T-helper 1 cell (primary cell): ENCODE measurements at places on chromosomes 2 and 18.

DNA sequence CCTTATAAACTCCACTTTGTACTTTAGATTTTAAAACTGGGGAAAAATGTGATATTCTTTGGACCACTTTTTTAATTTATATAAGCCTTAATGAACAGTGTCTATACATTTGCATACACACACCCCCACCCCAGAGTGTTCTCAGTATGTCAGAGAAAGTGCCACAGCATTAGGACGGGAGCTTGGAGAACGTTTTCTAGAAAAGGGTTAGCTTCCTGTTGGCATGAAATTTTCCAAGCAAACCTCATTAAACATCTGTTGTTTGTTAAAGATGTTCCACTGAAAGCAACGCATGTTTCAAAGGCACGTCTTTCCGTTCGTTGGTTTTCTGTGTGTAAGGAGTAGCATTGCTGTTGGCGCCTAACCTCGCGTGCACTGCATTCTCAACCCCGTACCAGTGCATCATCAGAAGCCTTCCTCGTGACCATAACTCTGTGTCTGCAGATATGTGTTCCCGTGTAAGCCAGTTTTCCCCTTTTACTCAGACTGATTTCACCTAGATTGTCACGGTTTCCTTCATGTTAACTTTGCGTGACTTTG lies 228.5 kb downstream of the ALPK2 start:
- DNase-seq: no peak

DNA sequence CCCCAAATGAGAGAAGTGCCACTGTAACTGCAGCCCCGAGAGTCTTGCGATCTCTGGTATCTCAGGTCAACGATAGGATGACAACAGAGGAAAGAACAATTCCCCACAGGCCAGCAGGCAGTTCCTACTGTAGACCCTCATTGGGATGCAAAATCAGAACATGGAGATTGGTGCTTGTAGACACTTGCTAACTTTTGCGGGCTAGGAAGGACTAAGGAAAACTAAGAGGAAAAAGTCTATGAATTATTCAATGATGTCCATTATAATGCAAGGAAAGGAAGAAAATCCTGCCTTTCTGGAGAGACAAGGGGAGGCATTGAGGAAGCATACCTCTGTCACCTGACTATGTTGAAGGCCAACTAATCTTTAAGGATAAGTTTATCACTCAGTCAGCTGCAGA lies 51.9 kb upstream of the CWC22 start:
- no peak for DNase-seq

DNA sequence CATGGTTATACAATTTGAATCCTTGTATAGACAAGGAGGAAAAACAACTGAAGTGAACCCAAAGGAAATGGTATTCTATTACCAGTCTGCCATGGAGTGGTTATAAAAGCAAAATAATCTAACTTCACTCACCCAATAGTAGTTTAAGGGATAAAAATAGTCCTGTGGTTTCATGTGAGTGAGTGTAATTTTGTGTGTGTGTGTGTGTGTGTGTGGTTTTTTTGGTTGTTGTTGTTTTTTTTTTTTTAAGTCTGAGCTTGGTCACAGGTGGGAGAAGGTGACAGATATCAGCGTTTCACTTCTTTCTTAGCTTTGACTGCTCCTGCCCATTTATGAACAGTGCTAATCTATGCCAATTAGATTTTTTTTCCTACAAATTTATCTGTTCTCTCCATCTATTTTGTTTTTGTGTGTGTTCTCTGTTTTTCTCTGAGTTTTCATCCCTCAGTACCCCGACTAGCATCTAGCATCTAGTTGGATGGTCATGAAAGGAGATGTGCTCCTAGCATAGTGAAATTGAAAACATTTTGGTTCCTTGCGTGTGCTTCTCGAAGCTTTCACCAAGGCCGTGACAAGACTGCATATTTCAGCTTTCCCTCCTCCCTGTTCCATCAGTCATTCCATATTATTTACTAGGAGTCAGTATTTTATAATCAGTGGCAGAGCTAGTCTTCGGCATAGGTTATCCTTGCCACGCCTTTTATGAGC lies 200.1 kb upstream of the DTNA start:
- DNase-seq: no peak

- DNase-seq: no peak
These were observed 8.4 kb upstream of the HNRNPLL start for GRCh38 chr2:38610851-38611801.

GRCh38 chr18:63169853-63170252 lies 149.7 kb downstream of the BCL2 start:
- no peak for DNase-seq

GRCh38 chr2:37631698-37632097 lies 39.7 kb downstream of the CDC42EP3 start:
- no peak for DNase-seq

DNA sequence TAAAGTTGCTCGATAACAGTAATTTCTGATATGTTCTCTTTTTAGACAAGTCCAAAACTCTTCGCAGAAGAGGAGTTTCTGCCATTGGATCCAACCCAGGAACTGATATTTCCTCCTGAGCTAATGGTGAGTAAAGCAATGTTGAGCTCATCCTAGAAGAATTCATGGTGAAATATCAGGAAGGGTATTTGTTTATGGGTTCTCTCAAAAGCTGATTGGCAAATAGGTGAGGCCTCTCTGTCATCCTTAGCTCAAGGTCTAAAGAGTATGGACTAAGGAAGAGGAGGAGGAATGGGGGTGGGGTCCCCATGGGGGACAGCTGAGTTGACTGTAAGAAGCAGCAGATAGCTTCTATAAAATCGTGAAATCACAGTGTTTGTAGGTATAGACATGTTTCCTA lies 18.2 kb downstream of the AOX1 start:
- DNase-seq: no peak
